Activated CD4-positive, CD25-positive, alpha-beta regulatory T cell treated with anti-CD3 and anti-CD28 coated beads, Interleukin-2, amount 50 U/mL, for 16 hours (primary cell): ENCODE measurements at places on chromosomes 7 and 10.

GRCh38 chr7:156589808-156590207 lies 50.8 kb upstream of the RNF32 start:
- DNase-seq, result no peak

DNA sequence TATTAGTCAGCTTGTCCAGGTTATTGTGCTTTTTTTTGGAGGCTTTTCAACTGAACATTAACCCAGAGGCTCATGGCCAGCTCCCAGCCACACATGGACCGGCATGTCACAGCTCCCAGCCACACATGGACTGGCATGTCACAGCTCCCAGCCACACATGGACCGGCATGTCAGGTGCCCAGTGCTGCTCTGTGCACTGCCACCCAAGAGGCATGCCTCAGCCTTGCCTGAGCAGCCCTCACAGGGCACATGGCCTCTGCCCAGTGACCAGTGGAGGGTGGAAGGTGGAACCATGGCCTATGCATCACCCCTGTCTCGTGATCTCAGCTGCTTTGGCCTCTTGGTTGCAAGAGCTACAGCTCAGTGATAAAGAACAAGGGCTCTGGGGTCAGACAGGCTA lies 119.8 kb downstream of the OAT start:
- no peak for DNase-seq

GRCh38 chr7:23472046-23472445 lies 1.8 kb upstream of the IGF2BP3 start:
- DNase-seq, result no peak

- DNase-seq, result no peak
These were observed 106.5 kb upstream of the ANLN start for GRCh38 chr7:36283181-36283580.

GRCh38 chr10:30047924-30048531 lies 11.4 kb downstream of the JCAD start:
- DNase-seq, result no peak

DNA sequence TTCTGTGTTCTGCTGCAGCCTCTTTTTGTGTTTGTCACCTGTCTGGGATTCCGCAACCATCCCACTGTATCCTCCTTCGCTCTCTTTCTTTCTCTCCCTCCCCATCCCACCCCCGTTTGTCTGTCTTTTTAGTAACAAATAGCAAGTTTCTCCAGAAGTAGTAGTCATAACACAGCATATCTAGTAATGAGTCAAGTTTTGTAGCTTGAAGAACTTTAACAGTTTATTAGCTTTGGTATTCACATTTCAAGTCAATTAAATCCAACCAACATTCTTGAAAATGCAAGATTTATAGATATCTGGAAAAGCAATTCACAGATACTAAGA lies 154.1 kb upstream of the MTPN start:
- DNase-seq, result no peak

GRCh38 chr10:70737250-70737649 lies 47.9 kb downstream of the TBATA start:
- no peak for DNase-seq
